ENCODE measurements at places on chromosomes 5 and 9.

DNA sequence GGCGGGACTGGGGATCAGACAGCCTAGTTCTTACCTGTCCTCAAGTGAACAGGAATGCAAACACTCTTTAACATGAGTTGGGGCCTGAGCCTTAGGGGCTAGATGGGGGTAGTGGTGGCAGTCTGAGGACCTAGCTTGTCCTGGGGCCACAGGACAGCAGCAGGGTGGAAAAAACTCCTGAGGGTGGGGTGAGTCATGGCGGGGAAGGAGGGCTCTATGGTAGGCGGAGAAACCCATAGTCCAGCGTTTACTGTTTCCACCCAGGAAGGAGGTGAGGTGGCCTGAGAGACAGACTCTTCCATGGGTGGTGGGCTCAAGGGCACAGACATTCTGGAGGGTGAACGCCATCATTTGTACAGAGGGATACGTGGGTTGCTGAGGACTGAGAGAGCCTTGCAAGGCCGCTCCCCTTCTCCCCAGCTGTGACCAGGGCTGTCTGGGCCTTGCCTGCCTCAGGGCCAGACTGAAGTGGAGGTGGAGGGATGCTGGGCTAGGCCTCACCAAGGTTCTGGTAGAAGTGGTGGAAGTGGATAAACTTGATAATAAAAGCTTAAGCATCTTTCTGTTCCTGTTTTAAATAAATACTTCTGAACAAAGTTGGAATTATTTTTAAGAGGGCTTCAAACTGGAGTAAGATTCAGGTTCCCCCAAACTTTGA lies 1.1 kb upstream of the TSPAN17 start:
- no peak for DNase-seq

- no peak for DNase-seq
Measured at GRCh38 chr5:116032094-116032517, at the start of gene ARL14EPL. Gene ARL14EPL (plus strand): TSS chr5:116032472. CDS start chr5:116051466, 18,994 bp downstream.

GRCh38 chr5:1138445-1139245 lies 26.8 kb upstream of the SLC12A7 start:
- no peak for DNase-seq

DNA sequence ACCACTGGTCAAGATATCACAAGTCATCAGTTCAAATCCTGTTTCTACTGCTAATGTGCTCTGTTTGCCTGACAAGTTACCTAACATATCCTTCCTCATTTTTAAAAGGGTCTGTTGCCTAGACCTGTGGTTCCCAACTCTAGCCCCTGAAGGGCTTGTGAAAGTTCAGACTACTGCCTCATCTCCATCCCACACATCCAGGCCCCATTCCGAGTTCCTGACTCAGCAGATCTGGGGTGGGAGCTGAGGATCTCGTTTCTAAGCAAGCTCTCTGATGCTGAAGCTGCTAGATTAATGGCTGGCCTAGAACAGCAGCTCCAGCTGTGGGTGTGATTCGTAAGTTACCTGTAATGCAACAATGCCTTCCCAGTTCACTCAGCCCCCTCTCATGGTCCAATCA lies 32.5 kb downstream of the S1PR3 start:
- no peak for DNase-seq

GRCh38 chr5:138753794-138754698 lies 821 bp downstream of the CTNNA1 start:
- peak; percentile 28 for DNase-seq

- no peak for DNase-seq
Measured at GRCh38 chr9:126671381-126671831, 57.7 kb downstream of the LMX1B start.

DNA sequence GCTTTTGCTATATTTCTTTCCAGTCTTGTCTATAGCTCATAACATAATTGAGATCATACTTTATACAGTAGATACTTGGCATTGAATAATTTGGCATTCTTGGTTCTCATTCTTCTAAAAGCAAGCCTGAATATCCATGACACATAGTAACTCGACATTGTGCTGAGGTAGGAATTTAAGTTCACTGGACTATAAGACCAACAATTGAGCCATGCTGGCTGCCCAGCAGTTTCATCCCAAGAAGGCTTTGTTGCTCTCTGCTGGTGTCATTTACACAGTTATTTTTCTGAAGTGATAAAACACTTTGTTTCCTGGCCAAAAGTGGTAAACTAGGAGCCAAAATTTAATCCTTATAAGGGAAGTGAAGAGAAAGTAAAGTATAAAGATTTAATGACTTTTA lies 192.0 kb downstream of the ADAMTSL1 start:
- DNase-seq: no peak

DNA sequence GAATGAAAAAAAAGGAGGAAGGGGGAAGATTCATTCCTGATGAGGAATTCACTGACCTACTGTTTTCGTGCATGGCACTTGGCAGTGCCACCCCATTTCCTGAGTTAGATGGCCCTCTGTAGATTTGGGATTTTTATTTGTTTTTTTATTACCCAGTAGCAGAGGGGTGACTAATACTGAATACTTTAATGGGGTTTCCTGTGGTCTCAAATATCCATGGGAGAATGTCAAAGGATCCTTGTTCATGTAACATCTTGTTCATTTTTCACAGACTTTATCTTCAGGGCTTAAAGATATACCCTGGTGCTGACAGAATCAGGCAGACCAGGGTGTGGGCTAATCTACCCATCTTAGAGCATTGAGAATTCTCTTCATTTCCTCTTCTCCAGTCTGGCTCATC lies 93.0 kb downstream of the MAMDC2 start:
- DNase-seq: no peak

DNA sequence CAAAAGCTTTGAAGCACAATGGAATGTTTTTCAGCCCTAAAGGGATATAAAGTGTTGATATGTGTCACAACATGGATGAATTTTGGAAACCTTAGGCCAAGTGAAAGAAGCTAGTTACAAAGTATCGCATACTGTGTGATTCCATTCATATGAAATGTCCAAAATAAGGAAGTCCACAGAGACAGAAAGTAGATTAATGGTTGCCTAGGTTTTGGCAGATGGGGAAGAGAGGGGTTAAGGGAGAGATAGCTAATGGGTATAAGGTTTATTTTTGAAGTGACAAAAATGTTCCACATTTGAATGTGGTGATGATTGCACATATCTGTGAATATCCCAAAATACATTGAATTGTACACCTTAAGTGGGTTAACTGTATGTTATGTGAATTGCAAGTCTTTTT lies 57.5 kb upstream of the MCCC2 start:
- DNase-seq: no peak

- no peak for DNase-seq
Measured at GRCh38 chr5:176895831-176896230, 3.3 kb downstream of the HK3 start.

DNA sequence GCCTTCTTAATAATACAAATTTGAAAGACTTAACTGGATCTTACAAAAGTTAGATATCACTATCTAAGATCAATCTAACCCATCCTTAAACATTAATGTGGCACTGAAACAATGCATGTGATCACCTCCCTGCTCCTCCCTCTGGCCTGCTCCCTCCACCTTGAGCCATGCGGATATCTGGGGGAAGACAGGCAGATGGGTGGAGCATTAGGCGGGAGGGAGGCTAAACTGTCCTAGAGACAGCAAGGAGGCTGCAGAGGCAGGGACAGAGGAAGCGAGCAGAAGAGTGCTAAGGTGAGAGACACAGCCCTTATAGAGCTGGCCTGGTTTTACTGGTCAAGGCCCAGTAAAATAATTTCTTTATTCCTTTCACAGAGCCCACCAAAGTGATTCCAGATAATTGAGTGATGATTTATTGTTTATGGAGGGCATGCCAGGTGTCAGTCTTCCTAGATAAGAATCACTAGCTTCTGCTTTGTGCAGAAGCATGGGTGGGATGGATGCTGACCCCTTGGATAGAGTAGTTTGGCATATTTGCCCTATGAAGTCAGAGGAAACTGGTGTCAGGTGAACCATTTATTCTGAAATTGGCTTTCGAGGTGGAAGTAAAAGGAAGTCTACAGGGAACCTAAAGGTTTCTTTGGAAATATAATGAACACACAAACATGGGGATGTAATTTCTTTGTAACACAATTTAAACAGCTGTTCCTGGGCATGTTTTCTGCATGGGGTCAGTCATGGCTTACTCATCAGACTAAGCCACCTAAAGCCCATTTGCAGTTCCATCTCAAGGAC lies 188.3 kb downstream of the GNAQ start:
- no peak for DNase-seq

- peak; percentile 67 for DNase-seq
Measured at GRCh38 chr9:35658137-35658967, at the start of gene CCDC107. Gene CCDC107 (plus strand): TSS chr9:35658292. CDS start chr9:35658380, 88 bp downstream.

DNA sequence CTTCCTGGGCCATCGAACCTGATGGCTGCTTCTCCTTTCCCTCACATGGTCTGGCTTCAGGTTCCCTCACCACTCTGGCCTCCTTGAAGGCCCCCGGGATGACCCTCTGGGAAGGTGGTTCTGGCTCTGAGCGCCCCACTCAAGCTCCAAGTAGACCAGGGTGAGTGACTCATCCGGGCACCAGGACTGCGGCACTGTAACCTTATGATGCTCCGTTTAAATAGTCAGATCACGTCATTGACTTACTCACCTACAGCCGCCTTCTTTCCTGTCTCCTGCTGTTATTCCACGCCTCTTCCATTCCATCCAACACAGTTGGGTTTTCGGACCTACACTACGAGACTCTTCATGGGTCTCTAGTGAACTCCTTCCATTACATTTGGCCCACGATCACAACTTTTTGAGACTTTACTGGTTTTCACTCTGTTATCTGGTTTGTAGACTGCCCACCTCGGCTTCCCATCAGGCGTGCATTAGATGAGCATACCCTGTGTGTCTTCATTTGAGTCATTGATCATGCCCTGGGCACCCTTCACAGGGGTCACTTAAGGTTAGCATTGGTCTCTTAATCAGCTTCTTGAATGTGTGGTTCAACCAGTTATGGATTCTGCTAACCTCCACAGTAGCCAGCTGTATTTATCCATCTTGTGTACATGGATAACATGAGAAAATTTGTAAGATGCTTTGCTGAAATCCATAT lies 138.8 kb upstream of the LMX1B start:
- no peak for DNase-seq

GRCh38 chr9:90141723-90142122 lies 500.9 kb downstream of the DIRAS2 start:
- no peak for DNase-seq

DNA sequence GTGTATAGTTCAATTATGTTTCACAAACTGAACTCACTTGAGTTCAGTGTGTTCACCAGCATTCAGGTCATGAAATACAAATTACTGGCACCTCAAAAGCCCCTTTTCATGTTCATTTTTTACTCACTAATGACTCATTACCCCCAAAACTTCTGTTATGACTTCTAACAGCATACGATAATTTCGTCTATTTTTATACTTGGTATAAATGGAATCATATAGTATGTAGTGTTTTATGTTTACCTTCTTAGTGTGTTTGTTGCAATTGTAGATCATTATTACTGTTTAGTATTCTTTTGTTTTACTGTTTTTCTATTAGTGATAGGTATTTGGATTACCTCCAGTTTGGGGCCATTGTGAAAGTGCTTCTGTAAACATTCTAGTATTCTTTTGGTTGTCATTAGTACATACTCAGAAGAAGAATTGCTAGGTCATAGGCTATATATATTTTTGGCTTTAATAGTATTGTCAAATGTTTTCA lies 33.4 kb downstream of the DDX4 start:
- DNase-seq: no peak

DNA sequence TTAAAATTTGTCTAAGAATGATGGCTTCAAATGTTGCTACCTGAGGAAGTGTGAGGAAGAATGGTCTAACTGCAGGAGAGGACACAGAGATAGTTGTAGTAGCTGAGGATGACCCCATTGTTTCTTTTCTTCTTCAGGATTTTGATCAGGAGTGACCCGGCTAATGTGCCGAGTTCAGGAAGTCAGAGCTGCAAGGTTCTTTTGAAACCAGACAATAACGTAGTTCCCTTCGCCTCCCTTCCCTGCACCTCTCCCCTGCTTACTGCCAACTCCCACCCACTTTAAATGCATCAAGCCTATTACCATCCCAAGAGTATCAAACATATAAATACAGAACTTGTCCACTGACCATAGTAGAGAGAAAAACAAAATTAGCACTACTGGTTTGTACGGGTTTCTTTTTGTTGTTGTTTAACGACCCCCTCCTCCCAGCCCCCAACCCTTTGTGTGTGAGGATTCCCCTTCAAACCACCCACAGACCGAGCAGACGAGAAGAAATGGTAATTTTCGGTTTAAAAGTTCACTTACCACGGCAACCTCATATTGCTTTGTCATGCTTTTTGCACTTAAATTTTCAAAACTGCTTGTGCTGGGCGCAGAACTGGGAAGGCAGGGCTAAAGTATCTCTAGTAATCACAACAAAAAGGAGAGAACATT lies 23.5 kb upstream of the ELAVL2 start:
- no peak for DNase-seq

DNA sequence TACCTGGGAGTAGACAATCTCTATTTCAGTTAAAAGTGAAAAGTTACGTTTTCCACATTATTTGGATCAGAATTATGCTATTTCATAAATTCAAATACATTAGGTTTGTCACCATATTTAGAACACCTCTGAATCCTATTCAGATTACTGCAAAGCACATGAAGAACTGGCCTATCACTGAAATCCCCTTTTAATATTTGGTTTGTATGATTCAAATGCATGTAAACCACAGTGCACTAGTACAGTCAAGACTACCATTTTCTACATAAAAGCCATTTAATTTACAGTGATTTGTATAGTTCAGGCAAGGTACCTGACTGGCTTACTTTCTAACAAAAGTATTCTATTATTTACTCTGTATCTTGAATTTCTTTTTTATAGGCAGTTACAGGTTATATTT lies 212.5 kb downstream of the MEF2C start:
- DNase-seq: no peak

DNA sequence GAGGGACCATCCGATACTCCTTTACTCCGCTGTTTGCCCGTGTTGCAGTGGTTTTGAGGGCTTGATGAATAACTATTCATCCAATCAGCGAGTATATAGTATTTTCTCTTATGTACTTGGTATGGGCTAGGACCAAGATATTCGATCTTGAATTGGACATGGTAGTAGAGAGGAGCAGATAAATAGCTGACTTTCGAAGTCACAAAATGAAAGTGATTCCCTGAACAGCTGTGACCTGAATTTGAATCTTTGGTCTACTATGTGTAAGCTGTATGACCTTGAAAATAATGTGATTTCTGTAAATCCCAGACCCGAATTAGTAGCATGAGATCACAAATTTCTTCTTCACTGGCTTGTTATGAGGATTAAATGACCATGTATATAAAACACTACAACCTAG lies 134.4 kb downstream of the TUSC1 start:
- no peak for DNase-seq
